ENCODE measurements at places on chromosomes 5 and 9.

GRCh38 chr9:110050925-110051355, 157.0 kb downstream of the C9orf152 start:
- peak; percentile 91 for DNase-seq

DNA sequence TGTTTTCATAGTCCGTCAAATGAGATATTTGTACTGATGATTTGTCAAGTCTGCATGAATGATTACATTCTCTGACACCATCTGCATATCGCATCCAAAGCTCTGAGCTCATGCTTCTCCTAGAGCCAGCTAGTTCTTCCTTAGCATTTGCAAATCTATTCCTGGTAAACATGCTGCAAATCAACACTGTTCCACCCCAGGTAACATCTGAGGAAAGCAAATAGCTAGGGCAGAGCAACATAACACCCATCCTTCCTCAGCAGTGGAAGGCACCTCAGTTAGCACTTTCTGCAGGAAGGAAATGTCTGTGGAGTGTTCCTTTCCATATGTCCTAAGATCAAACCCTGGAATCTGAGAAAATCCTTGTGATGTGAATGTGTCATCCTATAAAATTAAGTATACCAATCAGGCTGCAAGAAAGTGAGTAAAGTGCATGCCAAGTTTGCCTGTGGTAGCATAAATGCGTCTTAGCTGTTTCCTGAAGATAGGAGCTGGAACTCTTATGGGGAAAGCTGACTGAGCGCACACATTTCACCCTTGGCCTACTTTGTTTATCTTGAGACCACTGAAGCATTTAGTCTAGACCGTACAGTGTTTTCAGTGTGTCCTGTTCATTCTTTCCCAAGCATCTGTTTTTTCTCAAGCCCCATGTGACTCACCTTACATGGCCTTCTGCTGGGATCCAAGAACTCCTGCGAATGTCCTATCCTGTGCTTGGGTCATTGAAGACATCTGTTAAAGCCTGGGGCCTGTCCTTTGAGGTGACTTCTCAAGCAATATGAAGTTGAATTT, 50.9 kb upstream of the STARD4 start:
- peak; percentile 95 for DNase-seq

DNA sequence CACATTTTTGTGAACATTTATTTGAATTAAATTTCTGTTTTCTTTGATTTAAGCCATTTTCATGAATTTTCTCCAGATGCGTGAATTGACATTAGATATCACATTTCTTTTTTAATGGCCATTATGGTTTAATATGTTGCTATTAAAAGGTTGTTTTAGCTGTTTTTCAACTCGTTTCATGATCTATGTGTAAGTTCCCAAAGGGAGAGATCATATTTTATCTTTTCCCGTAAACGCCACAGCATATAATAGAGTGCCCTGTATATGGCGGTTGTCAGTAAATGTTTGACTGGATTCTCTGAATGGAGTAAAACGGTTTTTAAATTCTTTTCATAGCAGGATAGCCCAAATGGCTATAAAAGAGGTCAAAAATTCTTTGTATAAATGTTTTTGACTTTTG, 35.8 kb downstream of the ZCCHC7 start:
- no peak for DNase-seq

DNA sequence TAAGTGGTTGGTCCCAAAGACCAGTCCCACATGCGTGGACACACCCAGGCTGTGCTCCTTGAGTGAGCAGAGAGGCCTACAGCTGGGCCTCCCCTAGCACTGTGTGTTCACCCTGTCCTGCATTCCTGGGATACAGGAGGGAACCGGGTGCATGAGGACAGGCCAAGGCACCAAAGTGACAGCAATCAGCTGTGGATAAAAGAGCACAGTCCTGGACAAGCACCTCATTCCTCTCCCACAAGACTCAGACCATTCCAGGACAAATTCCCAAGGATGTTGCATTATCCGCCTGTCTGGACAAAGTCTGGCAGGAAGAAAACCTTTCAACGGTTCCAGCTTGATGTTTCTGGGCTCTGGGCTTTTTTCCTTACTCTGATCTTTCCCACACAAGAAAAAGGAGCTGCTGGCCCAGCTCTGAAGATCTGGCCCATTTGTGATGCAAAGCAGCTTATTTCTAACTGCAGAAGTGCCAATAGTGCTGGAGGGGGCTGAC, 273.2 kb downstream of the ENC1 start:
- DNase-seq, result no peak

- no peak for DNase-seq
Measured at GRCh38 chr9:18361646-18362045, 112.3 kb upstream of the ADAMTSL1 start.

DNA sequence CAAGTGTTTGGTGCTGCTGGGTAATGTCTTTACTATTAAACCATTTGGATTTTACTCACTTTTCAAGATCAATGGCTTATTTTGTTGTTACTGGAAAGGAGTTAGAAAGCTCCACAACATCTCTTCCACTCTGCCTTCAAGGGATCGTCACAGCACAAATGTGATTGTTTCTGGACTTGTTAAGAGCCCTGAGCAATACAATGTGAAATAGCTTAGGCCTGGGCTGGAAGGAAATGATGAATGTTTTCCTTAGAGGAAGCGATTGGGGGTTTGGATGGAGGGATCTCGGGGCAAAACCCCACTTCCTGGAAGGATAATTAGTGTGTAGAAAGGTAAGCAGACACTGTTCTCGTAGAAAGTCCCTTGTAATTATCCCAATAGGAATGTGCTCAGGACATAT, 59.3 kb upstream of the MYO10 start:
- DNase-seq, result no peak

- no peak for DNase-seq
Measured at GRCh38 chr9:15274425-15274824, 32.6 kb downstream of the TTC39B start.

DNA sequence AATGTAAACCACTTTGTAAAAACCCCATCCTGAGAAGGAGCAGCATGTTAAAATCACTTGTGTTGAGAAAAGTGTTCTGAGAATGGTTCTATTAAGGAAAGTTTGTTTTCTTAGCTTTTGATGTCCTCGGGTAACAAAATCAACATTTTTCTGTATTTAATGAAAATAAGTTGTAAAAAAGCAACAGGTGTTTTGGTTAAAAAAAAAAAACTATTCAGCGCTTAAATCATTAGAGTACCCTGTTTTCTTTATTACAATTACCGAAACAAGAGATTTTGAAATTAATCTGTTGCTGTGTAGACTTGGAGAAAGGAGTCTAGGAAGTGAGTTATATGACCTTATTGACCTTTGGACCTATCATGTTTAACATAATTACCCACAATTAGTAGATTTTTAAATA, 167.7 kb downstream of the XRCC4 start:
- DNase-seq, result no peak

DNA sequence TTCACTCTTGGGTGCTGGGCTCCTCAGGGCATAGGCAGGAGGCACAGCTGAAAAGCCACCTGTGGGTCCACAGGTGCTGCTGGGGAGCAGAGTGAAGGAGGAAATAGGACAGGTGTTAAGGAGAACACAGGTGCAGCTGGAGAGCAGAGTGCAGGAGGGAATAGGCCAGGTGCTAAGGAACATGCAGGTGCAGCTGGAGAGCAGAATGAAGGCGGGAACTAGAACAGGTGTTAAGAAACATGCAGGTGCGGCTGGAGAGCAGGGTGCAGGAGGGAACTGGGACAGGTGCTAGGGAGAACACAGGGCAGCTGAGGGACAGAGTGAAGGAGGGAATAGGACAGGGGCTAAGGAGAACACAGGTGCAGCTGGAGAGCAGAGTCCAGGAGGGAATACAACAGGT, 43.8 kb upstream of the PLEKHG4B start:
- DNase-seq, result no peak

- DNase-seq, result peak; percentile 36
Measured at GRCh38 chr9:107684224-107684623, 194.7 kb upstream of the KLF4 start.

GRCh38 chr9:34956648-34957047, 1.4 kb upstream of the PHF24 start:
- DNase-seq, result no peak

DNA sequence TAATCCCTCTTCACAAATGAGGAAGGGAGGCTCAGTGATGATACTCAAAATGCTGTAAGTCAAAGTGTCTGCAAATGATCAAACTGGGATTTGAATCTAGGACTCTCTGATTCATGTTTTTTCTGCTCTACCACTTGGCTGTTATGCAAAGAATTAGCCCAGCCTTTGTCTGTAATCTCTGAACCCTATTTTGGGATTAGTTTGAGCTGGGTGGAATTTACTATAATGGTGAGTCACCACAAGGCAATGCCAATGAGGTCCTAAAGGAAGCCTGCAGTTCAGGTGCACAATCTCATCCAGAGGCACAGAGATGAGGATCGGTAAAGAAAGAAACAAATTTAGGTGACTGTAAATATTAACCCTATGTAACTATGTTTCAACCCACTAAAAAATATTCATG, 29.2 kb downstream of the RFK start:
- DNase-seq, result peak; percentile 61

GRCh38 chr5:170681013-170681433, 102.5 kb upstream of the GABRP start:
- DNase-seq, result peak; percentile 39

- no peak for DNase-seq
Measured at GRCh38 chr5:71454913-71455312, 538 bp upstream of the BDP1 start.

GRCh38 chr9:98332405-98332831, 77.0 kb upstream of the TBC1D2 start:
- DNase-seq, result no peak

- DNase-seq, result no peak
Measured at GRCh38 chr9:23551311-23551721, 274.7 kb downstream of the ELAVL2 start.

DNA sequence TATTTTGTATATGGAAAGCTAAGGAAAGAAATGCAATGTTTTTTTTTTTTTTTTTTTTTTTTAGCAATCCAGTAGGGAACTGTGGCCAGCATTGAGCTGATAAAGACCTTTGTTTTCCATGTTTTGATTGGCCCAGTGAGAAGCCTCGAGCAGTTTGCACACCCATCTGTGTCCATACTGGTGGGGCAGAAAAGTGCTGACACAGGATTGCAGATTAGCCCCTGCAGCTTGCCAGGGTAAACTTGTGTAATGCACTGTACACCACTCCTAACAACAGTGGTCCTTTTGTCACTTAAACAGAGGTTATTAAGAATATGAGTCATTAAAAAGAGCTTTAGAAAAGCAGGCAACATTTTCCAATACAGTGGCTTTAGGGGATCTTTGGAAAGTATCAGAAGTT, 132.8 kb upstream of the CDKN2B start:
- no peak for DNase-seq

DNA sequence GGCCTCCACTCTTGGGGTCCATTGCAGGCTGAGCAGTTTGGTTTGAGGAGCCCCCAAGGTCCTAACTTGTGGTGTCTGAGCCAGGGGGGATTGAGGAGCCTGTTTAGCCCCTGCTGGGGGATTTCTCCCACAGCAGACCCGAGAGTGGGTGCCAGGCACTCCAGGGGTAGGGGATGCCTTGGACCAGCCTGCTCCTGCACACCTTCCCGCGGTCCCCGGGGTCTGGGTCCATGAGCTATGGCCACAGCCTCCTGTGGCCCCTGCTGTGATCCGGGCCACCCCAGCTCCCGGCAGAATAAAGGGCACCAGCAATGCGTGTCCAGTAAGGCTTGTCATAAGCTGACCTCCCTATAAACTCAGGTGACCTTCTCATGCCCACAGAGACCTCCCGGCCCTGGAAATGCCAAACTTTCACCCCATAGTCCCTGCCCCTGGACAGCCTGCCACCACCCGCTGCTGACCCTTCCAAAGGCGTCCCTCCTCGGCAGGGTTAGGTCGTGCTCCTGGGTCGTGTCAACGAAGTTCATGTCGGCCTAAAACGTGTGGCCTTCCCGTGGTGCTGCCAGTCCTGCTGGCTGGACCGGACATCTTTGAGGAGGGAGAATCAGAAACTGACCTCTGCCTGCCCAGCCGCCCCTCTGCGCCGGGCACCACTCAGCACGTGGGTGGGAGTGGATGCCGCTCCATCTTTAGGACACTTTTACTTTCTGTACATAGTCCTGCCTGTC, 137.6 kb downstream of the MRPL36 start:
- DNase-seq, result no peak

- DNase-seq, result peak; percentile 74
Measured at GRCh38 chr9:125887172-125887571, 140.0 kb downstream of the PBX3 start.

GRCh38 chr5:4989118-4989517, 151.0 kb upstream of the ADAMTS16 start:
- no peak for DNase-seq

- DNase-seq, result no peak
Measured at GRCh38 chr9:121887553-121888437, 205.3 kb downstream of the TTLL11 start.

DNA sequence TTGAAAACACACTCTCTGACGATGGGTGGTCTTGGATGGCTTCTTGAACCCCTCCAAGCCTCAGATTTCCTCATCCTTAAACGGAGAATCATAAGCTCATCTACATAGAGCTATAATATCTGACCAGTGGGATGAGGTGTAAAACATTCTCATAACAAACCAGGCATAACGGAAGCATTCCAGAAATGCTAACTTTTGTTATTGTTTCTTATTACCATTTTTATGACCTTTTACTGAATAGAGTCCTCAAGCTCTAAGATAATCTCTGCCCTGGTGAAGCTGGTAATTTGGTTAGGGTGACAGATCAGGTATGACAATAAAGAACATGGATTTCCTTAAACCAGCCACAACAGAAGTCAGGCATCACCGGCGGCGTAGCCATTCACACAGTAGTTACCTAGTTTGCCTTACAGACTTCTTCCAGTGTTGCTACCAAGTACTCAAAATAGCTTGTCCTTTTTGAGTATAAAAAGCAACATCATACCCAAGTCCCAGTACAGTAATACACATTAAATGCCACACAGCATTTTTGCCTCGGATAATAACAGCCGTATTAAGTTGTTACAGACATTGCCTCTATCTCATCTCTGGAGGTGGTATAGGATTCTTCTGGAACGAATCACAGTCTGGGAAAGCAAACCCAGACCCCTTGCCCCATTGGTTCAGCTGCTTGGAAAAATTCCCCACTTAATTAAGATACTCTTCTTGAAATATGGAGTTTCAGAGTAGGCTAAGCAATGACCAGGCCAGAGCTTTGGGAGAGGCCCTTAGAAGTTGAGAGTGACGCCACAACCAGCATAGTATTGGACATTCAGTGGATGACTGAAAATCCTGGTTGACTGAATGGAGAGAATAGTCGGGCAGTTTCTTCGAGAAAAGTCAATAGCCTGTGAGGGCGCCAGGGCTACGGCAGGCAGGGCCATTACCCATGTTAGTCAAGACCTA, 252.5 kb downstream of the SLIT3 start:
- peak; percentile 12 for DNase-seq
